T follicular helper cell (primary cell): ENCODE measurements at places on chromosomes 6 and 20.

DNA sequence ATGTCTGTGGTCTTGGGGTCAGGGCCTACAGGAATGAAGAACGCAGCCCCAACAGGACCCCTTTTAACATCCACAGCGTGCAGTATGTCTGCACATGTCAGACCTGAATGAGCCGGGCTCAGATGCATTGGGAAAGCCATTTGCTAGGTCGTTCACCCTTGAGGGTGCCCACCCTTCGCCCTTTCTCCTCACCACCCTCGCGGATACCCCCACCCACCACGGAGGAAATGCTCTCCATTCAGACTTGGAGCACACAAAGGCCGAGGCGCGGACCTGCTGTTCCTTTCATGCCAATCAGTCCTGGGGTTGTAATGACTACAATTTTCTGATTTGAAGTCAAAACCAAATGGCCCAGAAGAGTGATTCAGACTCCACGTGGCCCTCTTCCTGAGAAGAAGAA is 62.7 kb downstream of the EDN3 start:
- no peak for DNase-seq

DNA sequence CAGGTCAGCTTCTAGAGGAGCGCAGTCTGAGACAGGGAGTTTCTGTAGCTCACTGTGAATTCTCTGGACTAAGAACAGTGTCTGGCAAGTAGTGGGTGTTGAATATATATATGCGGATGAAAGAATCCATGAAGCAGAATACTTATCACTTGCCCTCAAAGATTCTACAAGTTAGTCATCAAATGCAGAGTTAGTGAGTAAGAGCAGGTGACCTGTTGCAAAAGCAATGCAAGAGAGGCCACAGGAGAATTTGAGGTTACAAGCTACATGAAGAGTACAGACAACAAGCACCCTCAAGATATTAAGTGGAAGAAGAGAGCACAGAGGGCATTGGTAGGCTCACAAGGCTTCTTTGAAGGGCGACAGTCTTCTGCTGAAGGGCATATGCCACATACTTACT is 103.4 kb upstream of the BTBD3 start:
- DNase-seq, result no peak

GRCh38 chr6:163608204-163608644 is 193.7 kb downstream of the QKI start:
- no peak for DNase-seq

DNA sequence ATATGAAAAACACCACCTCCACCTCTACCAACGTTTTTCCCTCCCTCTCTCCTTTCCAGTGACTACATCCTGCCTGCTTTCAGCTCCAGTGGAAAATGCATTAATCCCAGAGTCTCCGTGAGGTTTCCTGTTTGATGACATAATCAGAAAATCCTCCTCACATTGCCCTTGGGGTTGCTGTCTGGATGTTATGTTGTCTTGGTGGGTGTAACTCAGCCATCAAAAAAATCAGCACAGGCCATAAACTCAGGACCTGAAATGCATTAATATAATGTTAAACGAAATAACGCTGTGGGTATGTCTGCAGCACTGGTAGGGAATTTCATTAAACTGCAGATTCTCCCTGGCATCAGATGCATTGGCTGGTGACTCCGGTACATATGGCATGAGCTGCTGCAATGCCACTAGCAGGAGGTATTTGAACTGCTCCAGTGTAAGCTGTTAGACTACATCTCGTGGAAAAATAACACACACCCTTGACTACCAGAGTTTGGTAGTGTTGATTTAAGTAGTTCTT is 297.8 kb downstream of the PRL start:
- no peak for DNase-seq

DNA sequence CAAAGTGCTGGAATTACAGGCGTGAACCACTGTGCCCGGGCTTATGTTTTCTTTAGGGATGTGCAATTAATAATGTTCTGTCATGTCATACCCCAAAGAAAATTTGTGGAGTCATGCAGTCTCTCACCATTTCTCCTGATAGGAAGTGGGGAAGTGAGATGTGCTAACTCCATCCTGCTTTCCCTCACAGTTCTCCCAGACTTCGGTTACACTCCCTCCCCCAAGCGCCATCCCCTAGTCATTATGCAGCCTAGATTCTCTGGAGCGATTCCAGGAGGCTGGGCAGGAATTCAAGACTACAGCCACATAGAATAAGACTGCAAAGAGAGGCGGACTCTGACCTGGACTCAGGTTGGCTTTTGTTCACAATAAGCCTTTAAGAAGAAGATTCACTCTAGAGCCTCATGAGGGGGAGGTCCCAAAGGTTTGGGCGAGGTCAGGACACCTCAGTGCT is 271.4 kb downstream of the ALDH8A1 start:
- no peak for DNase-seq

DNA sequence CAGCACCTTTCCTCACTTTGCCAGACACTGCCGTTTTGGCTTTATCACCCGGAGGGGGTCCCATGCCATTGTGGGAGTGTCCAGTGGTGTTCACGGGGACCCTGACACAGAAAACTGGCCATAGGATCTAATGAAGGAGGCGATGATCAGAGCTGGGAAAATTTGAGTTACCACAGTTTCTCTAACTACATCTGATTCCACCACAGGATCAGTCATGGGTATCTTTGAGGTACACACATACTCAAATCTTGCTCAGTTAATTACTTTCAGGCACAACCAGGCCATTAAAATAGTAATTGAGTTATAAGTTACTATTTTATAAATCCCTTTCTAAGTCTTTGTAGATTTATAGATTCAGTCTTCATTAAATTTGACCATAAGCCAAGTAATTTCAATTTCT is 215.1 kb downstream of the PRL start:
- DNase-seq, result no peak

DNA sequence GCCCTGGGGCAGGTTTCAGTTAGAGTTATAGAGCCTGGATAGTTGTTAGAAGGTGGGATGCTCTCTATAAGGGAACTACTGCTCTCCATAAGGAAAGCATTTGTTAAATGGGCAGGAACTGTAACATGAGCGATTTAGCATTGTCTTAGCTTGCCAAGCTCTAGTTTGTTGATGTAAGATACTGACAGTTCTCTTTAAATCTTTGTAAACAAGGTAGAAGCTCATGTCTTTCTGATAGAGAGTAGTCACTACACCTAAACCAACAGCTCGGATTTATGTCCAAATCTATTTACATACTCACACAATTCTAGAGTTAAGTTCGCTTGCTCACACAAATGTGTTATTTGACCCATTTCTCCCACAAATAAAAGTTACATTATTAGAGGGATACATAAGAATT is 87.3 kb downstream of the PLCB1 start:
- no peak for DNase-seq

- DNase-seq, result no peak
Measured at GRCh38 chr6:47116606-47117005, 74.5 kb upstream of the ADGRF1 start.

DNA sequence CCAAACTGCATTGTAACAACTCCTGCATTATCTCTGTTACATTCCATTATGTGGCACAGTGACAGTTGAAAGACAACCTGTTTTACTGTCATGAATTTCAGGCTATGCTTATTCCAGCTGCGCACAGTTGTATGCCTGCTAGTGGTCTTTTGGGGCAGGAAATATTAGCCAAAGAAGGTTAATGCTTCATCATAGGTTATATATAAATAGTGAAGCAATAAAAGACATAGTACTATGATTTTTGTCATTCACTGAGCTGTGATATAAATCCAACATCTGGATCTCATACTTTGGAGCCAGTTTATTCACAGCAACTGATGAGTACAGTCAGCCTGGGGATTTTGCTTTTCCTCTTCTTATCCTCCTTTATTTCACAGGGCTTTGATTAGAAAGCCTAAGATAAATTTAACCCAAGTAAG is 55.6 kb downstream of the FILIP1 start:
- no peak for DNase-seq

- no peak for DNase-seq
Measured at GRCh38 chr6:40722091-40722490, 134.9 kb upstream of the LRFN2 start.

DNA sequence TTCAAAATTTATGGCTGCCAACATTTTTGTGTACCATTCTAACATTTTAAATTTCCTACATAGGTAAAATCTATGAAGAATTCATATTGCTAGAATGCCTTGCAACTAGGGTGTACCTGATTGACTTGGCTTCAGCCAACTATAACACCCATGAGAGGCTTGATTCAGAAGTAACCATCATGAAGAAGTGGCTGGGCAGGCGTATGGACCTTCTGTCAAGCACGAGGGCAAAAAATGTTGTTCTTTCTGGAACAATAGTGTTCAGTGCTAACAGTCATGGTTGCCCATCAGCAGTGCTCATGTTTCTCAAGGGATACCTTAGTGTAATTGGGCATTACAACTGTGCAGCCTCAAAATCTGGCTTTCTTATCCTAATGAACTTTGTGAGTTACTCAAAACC is 42.9 kb downstream of the ID4 start:
- no peak for DNase-seq

DNA sequence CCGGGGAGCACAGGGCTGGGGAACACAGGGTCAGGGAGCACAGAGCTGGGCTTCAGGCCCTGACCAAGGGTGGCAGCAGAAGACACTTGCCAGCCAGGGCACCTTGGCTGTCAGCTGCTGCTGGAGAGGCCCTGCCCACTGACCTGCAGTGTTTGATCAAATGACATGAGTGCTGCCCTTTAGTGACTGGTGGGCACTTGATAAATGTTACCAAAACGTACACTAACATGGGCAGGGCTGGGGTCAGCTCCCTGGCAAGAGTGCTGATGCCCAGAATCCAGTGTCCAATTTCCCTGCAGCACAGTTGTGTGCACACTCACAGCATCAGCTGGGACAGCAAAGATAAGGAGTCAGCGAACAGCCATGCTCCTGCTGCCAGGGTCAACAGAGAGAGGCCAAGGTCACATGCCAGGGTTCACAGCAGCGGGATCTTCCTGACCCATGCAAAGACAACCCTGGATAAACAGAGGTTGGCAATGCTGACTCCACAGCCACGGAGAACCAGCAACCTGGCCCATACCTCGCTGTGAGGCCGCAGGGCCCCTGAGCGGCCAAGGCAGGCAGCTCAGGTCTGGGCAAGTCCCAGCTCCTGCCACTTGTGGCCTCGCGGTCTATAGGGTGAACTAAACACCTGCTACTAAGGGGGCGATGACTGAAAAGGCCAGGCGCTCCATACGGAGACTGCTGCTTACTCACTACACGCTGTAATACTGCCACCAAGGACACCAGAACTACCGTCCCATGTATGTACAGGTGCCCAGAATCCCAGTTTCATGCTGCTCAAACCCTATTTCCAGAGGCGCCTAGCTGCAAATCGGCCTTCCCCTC is 46.3 kb downstream of the NINL start:
- no peak for DNase-seq

DNA sequence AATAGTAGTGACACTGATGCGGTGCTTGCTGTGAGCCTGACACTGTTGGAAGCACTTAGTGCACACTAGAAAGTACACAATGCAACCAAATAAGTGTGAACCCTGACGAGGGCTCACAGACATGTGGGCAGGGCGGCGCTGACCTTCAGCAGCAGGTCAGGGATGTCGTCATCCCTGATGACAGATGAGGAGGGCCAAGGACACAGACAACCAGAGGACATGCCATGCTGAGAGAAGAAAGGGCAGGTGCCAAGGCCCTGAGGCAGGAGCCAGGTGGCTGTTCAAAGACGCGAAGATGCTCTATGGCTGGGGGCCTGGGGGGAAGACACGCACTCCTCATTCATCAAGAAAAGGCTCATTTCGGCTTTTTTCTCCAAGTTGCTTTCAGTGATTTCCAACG is 176.4 kb upstream of the CST7 start:
- no peak for DNase-seq

DNA sequence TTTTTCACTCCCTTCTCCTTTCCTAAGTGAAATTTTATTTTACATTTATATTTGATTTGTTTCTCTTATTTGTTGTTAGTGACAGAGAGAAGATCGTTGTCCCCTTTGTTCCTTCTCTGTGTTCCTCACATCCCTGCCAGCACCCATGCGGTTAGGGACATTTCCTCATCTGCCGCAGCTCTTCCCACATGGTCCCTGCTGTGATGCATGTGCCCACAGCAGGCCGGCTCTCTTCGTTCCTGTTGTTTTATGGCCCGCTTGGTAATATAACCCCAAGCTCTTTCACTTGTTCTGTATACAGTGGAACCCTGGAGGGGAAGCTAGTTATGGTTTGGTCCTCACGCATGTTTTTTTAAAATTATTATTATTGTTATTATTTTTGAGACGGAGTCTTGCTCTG is 23.6 kb downstream of the DTD1 start:
- DNase-seq, result no peak

DNA sequence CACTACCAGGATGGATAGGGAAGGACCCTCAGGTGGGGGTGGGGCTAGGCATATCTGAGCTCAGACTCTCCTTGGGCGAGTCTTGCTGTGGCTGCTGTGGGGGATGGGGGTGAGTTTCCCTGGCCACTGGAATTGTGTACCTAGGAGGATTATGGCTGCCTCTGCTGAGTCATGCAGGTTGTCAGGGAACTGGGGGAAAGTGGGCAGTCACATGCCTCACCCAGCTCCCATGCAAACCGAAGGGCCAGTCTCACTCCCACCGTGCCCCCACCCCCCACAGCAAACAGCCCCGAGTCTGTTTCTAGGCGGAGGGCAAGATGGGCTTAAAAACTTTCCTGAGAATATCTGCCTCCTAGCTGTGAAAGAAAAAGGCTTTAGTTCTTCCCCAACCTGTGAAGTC is 210.3 kb upstream of the FERMT1 start:
- no peak for DNase-seq

DNA sequence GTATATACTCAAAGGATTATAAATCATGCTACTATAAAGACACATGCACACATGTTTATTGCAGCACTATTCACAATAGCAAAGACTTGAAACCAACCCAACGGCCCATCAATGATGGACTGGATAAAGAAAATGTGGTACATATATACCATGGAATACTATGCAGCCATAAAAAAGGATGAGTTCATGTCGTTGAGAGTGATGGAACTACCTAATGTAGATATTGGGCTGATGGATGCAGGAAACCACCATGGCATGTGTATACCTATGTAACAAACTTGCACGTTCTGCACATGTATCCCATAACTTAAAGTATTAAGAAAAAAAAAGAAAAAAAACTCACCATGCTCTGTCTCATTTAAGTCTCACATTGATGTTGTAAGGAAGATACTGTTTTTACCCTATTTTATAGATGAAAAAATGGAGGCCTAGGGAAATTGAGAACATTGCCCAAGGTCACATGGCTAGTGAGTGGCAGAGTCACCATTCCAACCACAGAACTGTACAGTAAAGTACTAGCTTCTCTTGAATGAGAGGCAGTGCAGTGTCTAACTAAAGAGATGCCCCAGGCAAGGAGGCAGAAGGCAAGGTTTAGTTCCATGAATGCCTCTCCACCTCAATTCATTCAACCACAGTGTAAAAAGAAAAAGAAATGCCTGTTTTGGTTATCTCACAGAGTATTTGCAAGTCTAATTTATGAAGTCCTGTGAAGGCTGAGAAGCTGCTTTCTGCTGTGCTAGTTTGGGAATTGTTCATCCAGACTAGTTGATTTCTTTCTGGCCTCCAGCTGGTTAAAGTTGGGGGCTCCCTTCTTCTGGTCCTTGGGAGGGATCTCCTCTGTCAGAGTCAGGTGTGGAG is 68.2 kb downstream of the FIG4 start:
- DNase-seq, result no peak
